A172 (cell line): ENCODE measurements at places on chromosomes 7 and 10. TPM values are rescaled to one million over a fixed set of nuclear protein-coding genes. Genes with fewer than 3 reads are reported as not detected.

ITIH2 gene
- not detected in 2 replicates for total RNA-seq

FAM107B gene
- total RNA-seq: 18.2 and 24.3 TPM in 2 replicates

ASB13 gene
- 9.5 and 11.0 TPM in 2 replicates for total RNA-seq

- DNase-seq: peak; percentile 80
Observed at GRCh38 chr7:78099715-78100394, 301.3 kb downstream of the PHTF2 start.

- no peak for DNase-seq
Observed at GRCh38 chr7:1645476-1645875, 24.6 kb upstream of the ELFN1 start.

GRCh38 chr10:119806334-119807130, 66.1 kb downstream of the MCMBP start:
- no peak for DNase-seq

DNA sequence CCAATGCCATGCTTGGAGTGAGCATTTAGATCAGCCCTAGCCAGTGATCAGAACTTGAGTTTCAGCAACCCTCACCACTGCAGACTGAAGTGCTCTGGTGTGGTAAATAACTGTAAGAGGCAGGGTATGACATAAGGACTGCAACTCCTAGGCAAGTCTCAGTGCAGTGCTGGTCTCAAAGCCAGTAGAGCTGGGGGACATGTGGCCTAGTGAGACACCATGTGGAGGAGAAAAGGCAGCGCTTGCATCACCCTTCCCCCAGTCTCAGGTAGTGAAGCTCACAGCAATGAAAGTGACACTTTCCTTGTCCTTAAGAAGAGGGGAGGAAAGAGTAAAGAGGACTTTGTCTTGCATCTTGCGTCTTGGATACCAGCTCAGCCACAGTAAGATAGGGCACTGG, 386.8 kb upstream of the POT1 start:
- DNase-seq: peak; percentile 25
